Activated naive CD4-positive, alpha-beta T cell (primary cell): ENCODE measurements at places on chromosomes 1 and 21.

GRCh38 chr21:25314247-25314646 lies 293.0 kb downstream of the MRPL39 start:
- DNase-seq: no peak

DNA sequence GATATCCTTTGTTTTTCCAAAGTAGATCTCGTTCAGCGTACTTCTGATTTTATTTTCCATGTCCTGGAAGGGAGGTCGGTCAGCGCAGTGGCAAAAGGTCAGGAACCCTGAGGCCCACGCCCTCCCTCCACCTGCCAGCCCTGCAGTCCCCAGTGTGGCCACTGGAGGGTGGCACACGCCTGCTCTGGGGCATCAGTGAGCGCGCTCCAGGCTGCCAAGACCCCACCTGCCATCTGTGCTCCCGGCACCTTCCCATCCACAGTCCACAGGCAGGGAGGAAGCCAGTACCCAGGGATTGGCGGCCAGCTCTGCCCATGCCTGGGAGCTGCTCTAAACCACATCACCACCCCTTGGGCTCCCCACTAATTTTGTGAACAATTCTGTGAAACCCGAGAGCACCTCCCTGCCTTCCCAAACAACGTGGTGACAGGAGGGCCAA lies 32.3 kb downstream of the SLC66A1 start:
- no peak for DNase-seq

GRCh38 chr1:79852004-79852403 lies 845.5 kb upstream of the ADGRL4 start:
- no peak for DNase-seq

DNA sequence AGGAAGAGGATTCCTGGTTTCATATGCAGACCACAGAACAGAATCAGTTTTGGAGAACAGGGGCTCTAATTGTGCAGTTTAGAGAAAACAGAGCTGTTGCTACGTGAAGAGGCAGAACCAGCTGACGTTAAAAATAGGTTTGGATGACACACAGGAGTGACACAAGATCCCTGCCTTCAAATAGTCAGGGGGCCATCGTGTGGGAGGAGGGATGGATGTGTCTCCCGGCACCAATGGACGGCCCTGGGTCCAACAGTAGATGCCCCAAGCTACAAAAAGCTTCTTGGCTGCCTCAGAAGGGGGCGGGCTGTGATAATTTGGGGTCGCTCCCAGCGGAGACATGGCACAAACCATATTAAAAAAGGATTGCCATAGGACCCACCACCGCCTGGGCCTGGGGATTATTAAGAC lies 87.8 kb downstream of the MRPL37 start:
- no peak for DNase-seq

DNA sequence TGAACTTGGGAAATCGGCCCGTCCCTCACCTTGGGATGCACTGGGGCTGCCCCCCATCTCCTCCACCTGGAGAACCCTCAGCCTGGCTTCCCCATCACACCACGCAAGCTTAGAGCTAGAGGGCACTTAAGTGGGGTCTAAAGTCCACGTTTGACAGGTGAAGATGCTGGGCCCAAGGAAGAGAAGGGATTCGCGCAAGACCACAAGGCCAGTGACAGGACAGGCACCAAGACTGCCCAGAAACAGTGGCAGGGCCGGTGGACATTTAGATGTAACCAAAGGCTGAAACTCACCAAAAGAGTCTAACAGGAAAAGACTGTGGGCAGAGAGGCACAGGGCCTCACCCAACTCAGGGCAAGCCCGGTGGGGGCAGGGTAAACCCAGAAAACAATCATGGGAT lies 130.8 kb upstream of the EDN2 start:
- DNase-seq: no peak

DNA sequence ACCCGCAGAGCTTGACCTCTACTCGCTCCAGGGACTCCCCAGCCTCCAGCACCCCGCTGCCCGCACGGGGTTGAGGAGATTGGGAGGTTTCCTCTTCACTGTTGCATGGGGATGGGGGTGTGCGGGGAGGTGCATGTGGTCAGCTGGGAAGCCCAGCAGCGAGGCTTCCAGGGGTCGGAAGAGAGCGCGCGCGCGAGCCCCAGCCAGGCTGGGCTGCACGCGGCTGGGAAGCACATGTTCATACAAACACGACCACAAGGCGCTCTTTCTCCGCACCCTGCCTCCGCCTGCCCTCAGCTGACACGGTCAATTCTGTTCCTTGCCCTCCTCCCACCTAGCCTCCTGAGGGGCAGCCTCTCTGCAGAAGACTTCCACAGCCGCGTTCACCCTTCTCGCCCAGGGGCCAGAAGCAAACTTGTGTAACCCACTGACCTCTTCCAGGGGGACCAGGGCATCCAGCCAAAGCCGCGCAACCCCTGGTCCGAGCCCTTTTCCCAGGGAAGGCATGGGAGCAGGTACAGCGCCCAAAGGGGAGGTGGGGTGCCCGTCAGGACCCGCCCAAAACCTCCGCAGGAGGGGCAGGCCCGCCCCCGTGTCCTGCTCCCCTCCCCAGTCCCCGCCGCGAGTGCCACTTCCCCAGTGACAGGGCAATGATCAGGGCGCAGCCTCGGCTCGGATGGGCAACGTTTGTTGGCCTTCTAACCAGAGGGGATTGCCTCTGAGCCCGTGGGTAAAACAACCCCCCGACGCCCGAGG lies 1.3 kb downstream of the COL24A1 start:
- DNase-seq: no peak

DNA sequence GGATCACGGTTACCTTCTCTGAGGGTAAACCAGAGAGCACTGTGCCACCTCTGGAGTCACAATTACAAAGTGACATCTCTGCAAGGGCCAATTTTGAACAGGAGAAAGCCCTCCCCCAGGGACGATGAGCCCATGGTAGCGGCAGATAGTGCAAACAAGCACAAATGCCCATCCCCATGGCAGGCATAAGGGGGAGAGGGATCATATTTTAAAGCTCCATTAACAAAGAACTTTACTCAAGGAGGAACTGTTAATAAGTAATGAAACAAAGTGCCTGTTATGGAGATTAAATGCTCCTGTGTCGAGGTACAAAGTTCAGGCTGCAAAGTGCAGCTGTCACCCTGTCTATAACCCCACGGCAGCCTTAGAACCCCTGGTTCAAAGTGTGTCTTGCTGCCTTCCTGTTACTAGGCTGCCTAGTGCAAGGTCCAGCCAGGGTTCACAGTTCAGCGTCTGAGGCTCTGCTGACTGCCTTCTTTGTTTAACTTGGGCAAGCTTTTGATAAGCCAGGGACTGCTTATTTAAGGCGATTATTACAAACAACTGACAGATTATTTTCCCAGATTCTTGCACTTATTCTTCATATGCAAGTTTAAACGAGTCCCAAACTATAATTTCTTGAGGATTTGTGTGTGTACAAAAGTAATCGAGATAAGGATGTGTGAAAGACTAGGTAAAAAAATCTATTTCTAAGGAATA lies 75.7 kb upstream of the NRIP1 start:
- DNase-seq: no peak

- no peak for DNase-seq
Measured at GRCh38 chr1:157992833-157993146, 655 bp upstream of the KIRREL1 start.

GRCh38 chr1:205458777-205459566 lies 3.1 kb upstream of the BLACAT1 start:
- DNase-seq: no peak

DNA sequence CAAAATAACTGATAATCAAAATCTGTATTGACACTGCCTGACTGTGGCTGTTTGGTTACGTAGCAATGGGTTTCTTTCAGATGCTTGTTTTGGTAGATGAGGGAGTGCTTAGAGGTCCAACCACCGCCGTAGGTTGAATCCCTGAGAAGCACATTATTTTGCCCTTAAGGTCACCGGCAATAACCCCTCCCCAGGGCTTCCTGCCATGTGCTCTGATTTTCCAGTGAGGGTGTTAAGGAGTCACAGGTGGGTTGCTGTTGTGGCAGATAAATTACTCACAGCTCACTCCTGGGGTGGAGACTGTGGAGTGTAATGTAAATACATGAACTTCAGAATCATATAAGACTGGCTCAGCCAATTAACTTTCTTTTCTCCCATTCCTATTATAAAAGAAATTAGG lies 81.5 kb upstream of the ZP4 start:
- DNase-seq: no peak

DNA sequence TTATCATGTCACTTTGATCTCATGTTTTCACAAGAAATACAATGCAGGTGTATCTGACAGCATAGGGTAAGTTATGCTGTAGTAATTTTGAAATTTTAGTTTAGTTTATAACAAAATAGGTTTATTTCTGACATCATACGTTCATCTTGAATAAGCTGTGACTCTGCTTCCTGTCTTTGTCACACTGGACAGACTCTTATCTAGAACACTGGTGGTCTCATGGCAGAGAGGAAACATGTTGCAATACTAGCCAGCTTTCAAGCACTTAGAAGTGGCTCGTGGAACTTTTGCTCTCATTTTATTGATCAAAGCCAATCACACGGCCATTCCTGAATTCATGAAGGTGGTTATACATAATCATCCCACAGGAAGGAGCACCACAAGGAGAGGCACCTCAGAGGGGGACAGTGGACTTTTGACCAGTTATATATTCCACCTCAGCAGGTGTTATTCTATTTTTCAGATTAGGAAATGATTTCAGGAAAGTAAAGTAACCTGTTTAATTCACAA lies 46.5 kb downstream of the CYP2J2 start:
- no peak for DNase-seq

GRCh38 chr21:34548781-34549376 lies 36.9 kb upstream of the KCNE1 start:
- no peak for DNase-seq

DNA sequence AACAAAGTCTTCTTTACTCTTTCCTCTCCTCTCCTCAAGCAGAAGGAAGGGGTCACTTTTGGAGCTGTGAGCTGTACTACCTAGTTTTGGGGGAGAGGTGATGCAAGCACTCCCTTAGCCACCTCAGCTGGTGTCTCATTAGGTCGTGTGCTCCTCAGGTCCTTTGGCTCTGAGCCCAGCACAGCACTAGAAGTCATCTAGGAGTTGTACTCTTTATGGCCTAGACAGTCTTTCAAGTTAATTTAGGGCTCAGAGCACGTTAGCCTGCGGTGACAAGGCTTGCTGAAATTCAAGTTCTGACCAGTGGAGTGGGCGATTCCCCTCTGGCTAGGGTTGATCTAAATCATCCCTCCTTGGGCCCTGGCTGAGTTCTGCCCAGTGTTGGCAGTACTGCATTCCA lies 48.0 kb upstream of the WDR26 start:
- DNase-seq: no peak

DNA sequence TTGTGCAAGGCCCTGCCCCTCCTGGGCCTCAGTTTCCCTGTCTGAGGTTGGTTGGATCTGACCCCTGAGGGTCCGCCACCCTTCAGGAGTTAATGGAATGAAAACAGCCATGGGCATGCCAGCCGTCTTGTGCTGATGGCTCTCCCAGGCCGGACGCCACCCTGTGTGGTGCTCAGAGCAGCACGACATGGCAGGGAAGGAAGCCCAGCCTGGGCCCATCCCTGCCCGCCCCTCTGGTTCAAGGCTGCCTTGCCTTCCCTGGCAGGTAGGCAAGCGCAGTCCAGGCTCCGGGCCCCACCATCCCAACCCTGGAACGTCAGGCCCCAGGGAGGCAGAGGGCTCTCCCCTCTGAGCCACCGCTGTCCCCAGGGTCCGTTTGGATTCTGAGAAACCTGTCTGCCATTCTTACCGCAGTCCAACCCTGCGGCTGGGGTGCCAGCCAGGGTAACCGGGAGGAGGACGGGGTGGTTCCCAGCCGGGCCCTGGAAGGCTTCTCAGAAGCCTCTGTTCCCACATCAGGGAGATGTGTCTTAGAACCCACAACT lies 108.5 kb upstream of the IFFO2 start:
- no peak for DNase-seq

DNA sequence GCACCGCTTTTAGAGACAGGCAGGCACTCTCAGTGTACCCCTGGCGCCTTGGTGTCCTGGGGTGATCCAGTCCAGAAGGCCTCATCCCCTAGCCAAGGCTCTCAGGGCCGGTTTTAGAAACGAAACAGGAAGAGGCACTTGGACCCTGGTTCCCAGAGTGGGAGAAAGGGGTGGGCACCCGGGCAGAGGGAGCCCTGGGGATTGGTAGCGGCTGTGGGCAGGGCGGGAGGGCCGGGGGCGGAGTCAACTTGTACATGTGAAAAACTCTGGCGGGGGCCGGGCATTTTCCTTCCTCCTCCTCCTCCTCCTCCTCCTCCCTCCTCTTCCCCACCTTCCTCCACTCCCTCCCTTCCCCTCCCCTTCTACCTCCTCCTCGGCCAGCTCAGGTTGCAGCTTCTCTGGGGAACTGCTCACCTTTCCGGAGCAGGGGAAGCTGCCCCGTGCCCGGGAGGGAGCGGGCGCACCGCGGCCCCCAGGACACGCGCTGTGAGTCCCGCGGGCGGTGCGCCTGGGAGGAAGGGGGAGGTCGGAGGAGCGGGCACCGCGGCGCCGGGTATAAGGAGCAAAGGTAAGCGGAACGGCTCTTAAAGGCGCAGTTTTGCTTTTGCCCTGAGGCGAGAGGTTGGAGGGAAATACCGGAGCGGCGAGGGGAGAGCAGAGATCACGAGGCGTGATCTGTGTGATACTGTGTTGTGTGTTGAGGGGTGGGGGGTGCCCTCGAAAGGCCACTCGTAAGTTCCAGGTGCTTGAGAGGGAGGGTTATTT lies at the start of gene CDK18:
CDK18 (plus strand) TSS at position 359 of the 765 bp plus-strand sequence. CDS start 18,499 bp downstream, outside the sequence.
- DNase-seq: no peak

DNA sequence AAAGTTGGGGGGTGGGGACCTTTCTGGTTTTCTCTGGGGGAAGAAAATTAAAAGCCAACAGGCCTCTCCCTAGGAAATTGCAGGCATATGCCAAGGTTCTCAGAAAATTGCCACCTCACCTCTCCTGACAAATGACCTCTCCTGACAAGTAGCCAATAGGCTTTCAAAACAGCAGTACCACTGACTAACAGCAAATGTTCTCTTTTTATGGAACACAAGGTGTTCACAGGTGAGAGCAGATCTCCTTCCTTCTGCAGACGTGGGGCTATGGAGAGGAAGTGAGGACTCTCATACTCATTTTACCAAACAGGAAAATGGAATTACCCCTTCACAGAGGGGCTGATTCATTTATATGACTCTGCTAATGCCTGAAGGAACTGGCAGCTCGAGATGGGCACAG lies 32.7 kb upstream of the SUCO start:
- no peak for DNase-seq

- no peak for DNase-seq
Measured at GRCh38 chr1:3578433-3578805, 32.9 kb downstream of the MEGF6 start.
